ENCODE measurements at places on chromosomes 12 and 14.

DNA sequence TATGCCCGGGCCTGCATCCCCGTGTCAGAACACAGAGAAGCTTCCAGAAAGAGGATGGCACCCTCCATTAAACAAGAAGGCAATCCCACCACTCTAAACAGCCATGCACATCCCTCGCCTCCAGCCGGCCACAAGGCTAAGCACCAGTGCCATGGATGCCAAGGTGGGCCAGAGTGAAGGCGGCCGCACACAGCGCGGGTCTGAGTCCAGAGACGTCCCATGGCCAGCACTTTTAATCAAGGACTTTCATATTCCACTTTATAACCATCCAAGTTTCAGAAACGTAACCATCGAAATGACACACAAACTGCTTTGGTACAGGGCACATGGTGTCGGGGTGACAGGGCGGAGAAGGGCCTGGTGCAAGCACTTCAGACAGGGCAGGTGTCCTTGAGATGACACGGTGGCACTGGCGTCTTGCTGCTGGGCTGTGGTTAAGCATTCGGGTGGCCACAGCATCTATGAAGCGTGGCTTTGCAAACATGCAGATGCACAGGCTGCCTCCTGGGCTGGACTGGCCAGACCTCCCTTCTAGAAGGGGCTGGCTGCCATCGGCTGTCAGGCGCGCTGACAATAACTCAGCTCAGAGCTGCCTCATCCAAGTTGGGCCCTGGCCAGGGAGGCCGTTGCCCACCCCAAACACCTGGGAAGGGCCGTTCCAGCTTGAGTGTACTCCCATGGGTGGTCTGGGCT, 117.2 kb downstream of the RFLNA start:
- DNase-seq, result no peak

DNA sequence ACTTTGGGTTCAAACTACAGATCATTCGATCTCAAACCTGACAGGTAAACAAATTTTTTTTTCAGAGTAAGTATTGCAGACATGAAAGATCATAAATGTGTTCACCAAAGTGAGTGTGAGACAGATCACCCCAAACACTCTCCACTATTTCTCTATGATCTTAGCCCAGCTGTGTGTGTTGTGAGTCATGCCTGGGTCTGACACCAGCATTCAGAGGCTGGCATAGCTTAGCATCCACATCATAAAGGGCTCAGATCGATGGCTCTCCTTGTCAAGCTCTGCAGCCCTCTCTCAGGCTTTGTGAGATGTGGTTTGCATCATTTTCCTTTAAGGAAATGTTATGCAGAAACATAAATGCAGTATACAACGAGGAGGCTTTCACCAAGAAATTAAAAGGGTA, 164.9 kb downstream of the ETV6 start:
- no peak for DNase-seq

DNA sequence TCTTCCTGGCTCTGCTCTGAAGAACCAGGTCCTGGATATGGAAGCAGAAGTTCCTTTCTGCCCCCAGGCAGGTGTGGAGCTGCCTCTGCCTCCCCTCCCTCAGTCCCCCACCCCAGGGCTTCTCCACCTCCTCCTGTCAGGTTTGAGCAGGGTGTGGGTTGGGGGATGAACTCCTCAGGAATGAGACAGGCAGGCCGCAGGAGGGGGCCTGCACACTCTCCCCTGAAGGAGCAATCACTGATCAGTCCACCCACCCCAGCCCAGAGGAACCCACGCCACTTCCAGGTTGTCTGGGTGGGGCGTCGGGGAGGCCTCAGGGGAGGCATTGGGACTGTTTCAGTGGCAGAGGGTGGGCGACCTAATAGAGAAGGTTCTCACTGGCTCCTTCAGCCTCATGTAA, 26.6 kb downstream of the FAIM2 start:
- DNase-seq, result no peak

GRCh38 chr14:77498120-77498979, at the start of gene ISM2:
TSS of gene ISM2 (minus strand) at chr14:77498816. CDS start at chr14:77498793, 23 bp downstream.
- DNase-seq, result no peak

DNA sequence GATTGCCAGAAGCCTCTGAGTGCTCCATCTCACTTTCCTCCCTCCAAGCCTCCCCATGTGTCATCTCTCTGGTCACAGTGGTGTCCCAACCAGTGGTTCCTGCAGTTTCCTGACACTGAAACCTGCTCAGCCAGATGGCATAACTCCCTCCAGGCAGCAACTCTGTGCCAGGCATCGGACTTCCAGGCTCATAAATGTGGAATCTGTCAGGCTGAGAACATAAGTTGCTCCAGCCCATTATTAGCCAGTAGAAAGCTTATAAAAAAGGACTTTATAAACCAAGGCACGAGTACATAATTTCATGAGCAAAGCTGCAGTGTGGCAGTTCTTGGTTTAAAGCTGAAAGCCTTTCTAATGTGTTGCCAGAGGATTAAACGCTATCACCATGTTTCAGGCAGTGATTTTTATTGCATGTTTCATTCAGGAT, 194.3 kb downstream of the DACT1 start:
- DNase-seq, result no peak

DNA sequence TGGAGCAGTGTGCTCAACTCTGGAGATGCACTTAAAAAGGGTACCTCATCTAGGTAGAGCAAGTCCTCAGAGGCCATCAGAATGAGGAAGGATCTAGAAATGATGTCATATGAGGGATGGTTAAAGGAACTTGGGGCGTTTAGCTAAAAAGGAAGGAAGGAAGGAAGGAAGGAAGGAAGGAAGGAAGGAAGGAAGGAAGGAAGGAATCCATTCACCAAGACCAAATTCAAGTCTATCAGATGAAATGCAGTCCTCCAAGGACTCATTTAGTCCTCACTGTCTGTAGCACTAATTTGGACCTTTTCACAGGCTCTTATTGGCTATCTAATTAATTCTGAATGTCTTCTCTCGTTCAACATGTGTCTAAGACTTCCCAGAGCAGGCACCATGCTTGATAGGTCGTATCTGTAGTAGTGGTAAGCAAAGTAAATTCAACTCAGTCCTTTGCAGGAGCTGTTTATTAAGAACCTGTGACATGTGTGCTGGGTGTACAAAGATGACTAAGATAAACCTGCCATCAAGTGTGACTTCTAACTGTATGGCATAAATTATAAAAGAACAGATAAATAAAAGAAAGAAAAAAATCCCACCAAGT, 63.5 kb downstream of the LLPH start:
- no peak for DNase-seq

- peak; percentile 79 for DNase-seq
These were observed 658.5 kb upstream of the MGAT4C start for GRCh38 chr12:86914721-86915120.

DNA sequence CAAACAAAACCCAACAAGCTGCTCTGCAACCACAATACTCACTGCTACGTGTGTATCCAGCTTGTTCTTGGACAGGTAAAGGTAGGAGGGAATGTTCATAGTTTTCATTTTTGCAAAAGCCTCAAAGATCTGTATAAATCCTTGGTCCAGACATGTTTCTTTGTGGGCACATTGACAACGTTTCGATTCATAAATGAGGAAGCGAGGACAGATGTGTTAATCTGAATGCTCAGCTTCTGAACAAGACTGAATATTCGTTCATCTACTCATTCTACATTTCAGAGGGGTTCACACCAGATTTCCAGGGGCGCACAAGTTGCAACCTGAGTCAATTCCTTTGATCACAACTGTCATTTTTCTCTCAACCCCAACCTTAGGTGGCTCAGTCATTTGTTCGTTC, 134.4 kb downstream of the LLPH start:
- DNase-seq, result no peak

- no peak for DNase-seq
These were observed 590.5 kb upstream of the LRFN5 start for GRCh38 chr14:41016213-41016612.

GRCh38 chr12:14573118-14573517, 5.4 kb upstream of the PLBD1 start:
- no peak for DNase-seq

GRCh38 chr12:91211866-91212265, 29.2 kb upstream of the DCN start:
- DNase-seq, result no peak

GRCh38 chr12:47725893-47726292, 603 bp upstream of the ENDOU start:
- DNase-seq, result no peak

DNA sequence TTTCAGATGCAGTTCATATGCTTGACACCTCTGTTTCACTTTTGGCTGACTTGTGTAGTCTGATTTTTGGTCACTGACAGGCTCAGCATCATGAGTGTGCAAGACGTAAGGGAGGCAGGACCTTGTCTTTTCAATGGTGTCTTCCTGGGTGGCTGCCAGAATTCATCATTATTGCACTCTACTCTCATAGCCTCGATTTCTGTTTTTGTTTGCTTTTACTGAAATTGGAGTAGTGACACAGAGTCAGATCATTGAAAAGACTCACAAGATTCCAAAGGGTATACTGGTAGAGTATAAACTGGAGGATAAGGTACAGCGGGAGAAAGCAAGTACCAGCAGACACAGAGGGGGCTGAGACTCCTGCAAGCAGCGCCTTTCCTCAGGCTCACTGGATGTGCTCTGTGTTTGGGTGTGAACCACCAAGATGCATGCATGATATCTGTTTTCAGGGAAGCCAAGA, 126.3 kb upstream of the FGD4 start:
- no peak for DNase-seq

DNA sequence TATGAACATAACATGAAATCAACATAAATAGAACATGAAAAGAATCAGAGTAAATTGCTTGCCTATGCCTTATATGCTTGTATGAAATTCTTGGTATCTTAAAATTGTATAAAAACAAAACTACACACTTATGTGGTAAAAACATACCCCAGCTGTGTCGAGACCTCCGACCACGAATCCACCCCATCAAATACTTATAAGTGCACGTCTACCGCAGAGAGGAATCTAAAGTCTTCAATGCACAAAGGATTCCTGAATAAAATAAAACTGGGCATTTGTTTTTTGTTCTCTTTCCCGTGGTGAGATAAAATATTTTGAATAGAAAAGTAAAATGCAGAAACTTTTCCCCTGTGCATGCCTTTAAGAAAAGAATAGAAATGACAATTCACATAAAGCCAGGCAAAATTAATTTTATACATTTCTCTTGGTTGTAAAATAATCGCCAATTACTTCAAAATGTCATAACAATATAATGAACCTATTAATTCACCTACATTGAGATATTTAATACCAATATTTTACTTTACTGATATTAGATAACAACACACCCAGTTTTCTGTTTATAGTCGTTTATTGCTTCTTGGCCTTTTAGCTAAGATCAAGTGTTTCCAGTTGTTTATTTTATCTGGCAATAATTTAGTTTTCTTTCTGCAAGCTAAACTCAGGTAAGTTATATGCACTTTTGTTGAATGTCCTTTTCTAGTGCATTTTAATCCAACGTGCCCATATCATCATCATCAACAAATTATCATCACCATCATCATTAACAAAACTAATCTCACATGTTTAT, 1.0 kb downstream of the KLRK1 start:
- DNase-seq, result no peak

DNA sequence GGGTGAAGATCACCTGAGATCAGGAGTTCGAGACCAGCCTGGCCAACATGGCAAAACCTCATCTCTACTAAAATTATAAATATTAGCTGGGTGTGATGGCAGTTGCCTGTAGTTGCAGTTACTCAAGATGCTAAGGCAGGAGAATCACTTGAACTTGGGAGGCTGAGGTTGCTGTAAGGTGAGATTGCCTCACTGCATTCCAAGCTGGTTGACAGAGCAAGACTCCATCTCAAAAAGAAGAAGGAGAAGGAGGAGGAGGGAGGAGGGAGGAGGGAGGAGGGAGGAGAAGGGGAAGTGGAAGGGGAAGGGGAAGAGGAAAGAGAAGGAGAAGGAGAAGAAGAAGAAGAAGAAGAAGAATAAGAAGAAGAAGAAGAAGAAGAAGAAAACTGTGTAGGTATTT, 17.0 kb downstream of the RNASE10 start:
- no peak for DNase-seq

GRCh38 chr12:41709463-41710285, 435.0 kb downstream of the GXYLT1 start:
- no peak for DNase-seq

DNA sequence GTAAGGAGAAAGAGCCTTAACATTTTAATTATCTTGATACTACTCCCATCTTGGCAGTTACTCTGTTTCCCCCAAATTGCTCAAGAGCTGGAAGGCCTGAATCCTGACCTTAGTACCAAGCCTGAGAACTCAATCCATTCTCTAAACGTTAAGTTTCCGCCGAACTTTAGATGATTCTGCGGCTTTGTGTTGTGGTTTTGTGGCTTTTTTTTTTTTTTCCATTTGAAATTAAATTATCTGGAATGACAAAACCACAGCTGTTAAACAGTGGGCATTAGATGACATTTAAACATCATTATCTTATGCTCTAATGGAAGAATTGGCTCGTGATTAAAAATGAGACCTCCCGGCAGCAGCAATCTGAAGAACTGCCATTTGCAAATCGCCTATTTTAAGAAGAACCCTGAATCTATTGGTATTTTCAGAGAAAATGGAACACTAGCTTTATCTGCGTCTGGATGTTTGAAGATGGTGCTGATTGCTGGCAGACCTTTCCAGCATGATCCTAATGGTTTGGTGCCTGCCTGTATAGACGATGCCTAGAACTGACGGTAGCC, 38.4 kb downstream of the TMEM132C start:
- DNase-seq, result no peak

DNA sequence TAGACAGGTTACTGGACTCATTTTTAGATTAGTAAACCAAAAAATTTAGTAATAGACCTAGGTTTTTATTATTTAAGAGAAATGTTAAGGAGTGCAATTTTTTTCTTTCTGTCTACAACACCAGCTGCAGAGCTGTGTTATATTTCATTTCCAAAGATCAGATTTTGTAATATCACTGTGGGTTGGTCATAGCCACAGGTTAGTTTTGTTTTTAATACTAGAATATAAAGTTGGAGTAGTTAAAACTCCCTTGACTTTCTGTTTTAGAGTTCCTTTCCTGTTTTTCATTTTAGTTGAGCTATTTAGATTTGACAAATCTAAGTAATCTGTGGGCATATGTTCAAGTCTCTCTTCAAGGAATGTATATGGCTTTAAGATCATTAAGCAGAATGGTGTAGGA, 30.7 kb upstream of the GARIN2 start:
- DNase-seq, result no peak

GRCh38 chr14:70567791-70568190, 32.7 kb downstream of the MED6 start:
- peak; percentile 46 for DNase-seq

GRCh38 chr12:96882862-96883261, 24.2 kb upstream of the NEDD1 start:
- no peak for DNase-seq

DNA sequence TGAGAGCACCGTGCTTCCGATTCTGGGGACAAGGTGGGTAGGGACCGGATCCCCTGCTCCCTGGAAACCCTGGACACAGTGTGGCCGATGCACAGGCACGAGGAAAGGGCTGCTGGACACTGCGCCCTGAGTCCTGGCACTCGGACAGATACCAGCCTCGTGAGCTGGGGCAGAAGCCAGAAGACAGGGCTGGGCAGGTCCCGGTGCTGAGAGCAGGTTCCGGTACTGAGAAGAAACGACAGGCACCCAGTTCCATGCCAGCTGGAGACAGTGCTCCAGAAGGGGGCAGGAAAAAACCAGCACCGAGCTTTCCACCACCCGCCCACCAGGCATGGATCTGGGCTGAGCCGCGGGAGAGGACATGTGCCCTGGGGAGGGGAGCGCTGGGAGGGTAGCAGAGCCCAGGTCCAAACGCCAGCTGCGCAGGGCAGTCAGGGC, 6.5 kb downstream of the XRCC3 start:
- DNase-seq, result no peak

- no peak for DNase-seq
These were observed 151.8 kb downstream of the FOXN3 start for GRCh38 chr14:89265234-89265633.

GRCh38 chr12:15677726-15678201, 111.4 kb downstream of the EPS8 start:
- DNase-seq, result no peak

Data from OCI-M1 (cell line).